ENCODE measurements at places on chromosomes 5 and 9.

- DNase-seq: no peak
These were observed 4.6 kb upstream of the DND1 start for GRCh38 chr5:140677947-140678346.

DNA sequence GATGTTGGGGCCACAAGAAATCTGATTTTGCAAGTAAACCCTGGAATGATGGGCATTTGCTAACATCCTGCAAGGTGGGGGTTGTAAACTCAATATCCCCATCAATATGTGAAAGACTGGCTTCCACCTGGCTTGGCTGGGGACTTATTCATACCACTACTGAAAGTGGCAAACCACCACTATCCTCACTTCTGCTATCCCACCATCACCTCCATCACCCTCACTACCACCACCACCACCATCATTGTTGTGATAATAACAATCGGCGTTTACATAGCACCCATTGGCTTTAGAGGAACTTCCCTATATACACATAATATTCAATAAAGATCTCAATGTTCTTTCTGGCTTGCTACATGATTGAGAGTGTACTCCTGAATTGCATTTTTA lies 224.7 kb upstream of the DAP start:
- DNase-seq: no peak

GRCh38 chr5:91849069-91849468 lies 466.0 kb upstream of the ARRDC3 start:
- DNase-seq: no peak

DNA sequence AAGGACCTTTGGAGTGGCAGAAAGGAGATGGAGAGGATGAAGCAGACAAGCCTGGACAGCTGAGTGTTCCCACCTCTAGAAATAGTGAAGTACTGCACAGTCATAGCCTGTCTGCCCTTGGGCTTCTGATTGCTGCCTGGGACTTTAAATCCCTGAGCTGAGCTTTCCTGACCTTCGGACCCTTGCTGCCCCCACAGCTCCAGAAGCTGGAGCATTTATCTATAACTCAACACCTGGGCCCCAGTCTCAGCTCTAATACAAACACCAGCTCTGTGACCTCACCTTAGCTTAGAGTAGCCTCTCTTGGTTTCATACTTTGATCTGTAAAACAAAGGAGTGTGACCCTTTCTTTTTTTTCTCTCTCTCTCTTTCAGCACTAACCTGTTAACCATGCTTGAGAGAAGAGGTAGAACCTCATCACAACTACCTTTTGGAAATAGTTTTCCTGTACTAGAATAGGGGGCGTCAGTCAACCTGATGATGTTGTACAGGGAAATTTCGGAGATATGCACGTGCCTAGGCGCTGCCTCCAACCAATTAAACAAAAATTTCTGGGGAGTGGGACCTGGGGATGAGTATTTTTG lies 25.4 kb upstream of the ELL2 start:
- DNase-seq: no peak

All from CD4-positive, CD25-positive, alpha-beta regulatory T cell (primary cell).